ENCODE measurements at places on chromosomes 16 and 17. TPM values are rescaled to one million over a fixed set of nuclear protein-coding genes. Genes with fewer than 3 reads are reported as not detected.

The CSH1 gene
- not detected for total RNA-seq

DNA sequence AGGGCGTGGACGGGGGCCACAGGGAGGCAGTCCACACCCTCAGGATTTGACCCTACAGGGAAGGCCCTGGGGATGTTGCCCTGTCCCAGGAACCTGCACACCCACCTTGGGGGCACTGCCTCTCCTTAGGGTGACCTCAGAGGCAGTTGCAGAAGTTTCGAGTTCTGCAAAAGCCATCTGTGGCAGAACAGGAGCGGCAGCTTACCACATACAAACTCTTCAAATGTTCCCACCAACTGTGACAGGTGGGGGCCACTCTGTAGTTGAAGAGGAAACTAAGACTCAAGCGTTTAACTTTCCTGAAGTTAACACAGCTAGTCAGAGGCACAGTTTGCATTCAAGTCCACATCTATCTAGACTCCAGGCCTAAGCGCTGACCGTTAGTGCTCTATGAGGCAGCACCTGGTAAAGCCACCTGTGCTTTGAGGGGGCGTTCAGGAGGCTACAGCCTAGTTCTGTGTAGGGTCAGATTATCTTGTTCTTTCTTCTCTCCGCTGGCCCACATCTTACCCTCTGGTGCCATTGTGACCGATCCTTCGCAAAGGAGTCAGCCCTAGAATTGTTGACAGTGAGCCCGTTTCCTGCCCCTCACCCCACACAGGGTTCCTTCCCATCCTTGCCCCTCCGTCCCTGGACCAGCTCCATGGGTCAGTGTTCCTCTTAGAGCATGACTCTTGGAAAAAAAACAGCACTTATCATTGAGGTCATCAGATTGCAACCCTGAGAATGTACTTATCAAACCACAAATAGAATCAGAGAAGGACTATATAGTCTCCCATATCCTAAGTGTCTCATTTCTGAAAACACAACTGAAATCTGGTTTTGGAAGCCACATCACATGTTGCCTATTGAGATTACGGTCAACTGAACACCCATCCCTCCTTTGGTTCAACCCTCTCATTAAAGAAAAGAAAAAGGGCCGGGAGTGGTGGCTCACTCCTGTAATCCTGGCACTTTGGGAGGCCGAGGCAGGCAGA lies 45.4 kb downstream of the CDH1 start:
- no peak for DNase-seq

GRCh38 chr16:56824804-56825203 lies 40.2 kb upstream of the SLC12A3 start:
- DNase-seq: no peak

DNA sequence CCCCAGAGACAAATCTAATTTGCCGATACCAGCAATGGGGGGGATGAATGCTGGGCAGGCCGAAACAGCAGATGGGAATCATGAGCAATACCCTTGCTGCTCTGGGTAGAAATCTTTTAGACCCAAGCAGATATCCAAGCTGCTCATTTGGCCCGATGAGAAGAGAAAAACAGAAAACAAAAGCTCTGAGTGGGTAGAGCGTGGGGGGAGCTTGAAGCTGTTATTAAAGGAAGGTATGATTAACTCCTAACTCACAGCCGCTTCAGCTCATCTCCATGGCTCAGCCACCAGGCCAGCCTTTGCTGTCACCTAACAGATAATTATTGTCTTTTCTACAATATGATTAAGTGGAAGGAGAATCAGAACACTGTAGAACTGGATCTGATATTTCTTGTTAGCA lies 58.3 kb downstream of the VPS35L start:
- DNase-seq: no peak

- DNase-seq: no peak
Measured at GRCh38 chr16:53937161-53937880, 233.4 kb downstream of the FTO start.

- no peak for DNase-seq
Measured at GRCh38 chr16:11020792-11021551, 76.6 kb downstream of the CLEC16A start.

DNA sequence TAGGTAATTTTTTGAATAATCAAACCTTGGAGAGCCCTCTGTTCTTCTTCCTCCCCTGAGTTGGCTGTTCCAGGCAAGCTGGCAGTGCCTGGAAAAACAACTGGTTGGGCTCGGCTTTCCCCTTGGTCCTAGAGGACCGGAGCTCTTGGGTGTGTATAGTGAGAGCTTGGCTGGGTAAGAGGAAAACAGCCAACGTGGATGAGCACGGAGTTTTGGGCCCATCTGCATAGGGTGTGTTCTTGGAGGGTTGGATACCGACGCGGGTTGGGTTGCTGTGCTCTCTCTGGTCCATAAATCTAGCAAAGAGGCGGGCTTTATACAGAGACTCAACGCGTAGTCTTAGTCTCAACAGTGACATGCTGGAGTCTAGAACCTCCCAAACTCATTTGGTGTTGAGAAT lies 23.2 kb downstream of the ITGB3 start:
- DNase-seq: no peak

DNA sequence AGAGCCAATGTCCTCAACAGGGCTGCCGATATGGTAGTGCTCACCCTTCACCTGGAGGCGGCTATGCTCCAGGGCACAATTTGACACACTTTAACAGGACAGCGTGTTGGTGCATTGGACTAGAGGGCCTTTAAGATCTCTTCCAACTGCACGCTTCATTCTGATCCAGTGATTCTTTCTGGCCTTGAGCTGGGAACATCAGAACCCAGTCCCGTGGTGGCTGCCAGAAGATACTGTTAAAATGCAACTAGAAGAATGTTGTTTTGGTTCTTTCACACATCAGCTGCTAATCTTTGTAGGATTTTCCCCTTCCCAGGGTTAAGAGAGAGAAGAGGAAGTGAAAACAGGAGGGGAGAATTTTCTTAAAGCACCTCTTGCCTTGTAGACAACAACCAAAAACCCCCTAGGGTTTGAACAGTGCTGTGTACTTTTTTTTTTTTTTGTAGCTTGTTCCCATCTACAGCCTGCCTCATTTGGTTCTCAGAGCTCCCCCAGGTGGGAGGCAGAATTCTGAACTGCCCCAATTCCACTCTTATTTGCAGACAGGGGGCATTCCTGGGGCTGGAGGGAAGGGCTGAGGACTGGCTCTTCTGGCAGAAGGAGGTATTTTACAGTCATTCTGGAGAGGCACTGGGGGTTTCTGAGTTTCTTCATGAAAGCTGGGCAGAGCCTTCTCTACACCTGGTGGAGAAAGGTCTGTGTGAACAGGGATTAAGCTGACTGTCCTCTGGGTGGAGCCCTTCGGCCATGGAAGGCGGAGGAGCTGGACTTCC lies 32.4 kb downstream of the SMARCE1 start:
- DNase-seq: peak; percentile 72

GRCh38 chr17:18992454-18993130 lies 12.0 kb downstream of the FAM83G start:
- no peak for DNase-seq

The RNF43 gene
- total RNA-seq: 1.7 TPM

The SOCS7 gene
- total RNA-seq: 9.3 TPM

The NLRC3 gene
- total RNA-seq: under 0.01 TPM

DNA sequence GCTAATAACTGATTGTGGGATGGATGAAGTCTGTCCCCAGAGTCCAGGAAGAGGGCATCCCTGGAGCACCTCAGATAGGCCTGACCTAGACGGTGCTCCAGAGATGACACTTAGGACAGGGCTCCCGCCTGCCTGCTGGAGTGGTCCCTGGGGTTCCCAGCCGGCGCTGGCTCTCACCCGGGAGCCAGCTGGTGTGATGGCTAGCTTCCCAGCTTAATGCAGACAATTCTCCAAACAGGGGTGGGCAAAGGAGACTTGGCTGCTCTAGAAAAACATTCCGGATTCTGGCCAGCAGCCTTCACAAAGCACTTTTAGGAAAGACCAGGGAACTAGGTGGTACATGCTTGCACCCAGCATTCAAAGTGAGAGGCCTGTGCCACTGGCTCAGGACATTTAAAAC lies 18.6 kb downstream of the ACE start:
- no peak for DNase-seq

DNA sequence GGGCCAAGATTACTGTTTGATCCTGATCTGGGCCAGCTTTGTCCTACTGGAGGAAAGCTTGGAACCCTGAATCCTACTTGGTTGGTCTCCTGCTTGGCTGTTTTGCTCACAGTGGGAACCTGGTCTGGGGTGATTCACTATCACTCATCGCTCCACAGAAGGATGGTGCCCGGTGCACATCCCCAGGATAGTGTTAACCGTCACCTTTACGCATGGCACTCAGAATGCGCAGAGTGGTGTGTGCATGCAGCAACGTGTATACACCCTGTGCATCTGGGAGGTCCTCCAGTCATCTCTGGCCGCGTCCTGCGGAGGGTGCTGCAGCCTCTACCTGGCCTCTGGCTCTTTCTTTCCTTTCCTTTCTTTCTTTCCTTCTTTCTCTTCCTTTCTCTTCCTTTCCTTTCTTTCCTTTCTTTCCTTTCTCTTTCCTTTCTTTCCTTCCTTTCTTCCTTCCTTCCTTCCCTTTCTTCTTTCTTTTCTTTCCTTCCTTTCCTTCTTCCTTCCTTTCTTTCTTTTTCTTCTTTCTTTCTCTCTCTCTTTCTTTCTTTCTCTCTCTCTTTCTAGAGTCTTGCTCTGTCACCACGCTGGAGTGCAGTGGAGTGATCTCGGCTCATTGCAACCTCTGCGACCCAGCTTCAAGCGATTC lies 13.1 kb downstream of the SOCS3 start:
- DNase-seq: no peak

The HYDIN gene
- total RNA-seq: 1.5 TPM

The CCL16 gene
- total RNA-seq: not detected

DNA sequence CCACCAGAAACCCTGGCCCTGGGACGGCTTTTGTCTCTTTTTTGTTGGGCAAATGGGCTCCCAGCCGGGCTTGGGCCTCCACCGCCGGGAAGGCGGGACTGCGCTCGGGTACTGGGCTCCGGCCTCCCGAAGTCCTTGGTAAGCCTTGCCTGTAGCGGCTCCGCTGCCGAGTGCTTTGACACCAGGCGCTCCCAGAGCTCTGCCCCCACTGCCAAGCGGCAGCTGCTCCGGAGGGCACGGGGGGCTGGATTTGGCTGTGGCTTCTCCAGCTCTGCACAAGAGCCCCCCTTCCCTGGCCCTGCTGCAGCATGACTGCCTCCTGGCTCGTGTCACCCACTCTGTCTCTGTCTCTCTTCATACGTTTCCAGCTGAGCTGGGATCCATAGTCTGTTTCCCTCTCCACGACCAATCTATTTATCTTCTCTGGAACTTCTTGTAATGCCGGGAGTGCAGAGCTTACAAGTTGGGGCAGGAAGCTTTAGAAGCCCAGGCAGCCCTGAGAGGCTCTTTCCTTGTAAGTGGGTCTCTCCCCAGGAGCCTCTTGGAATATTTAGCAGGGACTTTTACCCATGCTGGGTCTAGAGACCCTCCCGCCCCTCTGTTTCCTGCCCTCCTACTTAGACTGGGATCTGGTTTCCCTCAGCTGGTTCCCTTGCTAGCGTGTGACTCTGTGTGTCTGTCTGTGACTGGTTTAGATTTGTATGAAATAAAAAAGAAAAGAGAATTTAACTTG lies 246.9 kb upstream of the GSE1 start:
- DNase-seq: no peak

The WFIKKN2 gene
- total RNA-seq: not detected

GRCh38 chr17:55237268-55237667 lies 27.5 kb upstream of the HLF start:
- DNase-seq: no peak

- DNase-seq: no peak
Measured at GRCh38 chr17:32275060-32276042, 9.7 kb downstream of the RHBDL3 start.

DNA sequence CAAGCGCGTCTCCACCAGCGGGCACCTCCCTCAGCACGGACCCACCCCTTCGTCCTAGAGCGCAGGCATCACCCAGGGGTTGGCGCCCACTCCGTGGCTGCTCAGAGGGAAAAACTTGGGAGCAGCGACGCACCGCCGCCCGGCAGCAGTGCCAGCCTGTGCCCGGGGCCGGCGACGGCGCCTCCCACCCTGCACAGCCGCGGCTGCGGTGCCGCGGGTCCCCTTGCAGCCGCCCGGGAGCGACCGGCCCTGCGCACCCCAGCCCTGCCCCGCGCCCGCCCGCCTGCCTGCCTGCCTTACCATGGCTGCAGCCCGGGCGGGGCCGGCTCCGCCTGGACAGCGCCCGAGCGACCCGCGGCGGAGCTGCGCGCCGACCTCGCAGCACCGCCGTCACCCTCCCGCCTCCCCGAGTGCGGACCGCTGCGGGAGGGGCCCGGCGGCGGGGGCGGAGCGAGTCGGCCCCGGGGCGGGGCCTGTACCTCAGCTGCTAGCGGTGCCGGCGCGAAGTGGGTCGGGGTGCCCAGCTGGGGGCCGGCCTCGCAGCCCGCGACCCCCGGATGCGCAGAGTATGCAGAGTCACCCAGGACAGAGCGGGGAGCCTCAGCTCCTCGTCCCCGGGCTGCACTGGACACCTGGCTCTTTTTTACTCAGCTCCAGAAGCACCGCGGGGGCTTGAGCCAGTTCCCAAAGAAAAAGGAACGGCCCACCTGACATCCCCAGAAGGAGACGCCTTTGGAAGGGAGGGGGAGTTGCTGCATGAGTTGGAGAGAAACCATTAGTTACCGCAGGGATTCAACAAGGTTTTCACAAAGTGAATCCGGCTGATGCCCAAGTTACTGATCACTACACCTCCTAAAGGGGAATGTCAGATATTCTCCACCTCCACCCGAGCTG lies 17.5 kb upstream of the MTMR4 start:
- no peak for DNase-seq

GRCh38 chr17:64196601-64197000 lies 66.5 kb downstream of the TEX2 start:
- DNase-seq: no peak

The DYNC1LI2 gene
- 55.3 TPM for total RNA-seq
